ENCODE measurements at places on chromosomes 5 and 9.

DNA sequence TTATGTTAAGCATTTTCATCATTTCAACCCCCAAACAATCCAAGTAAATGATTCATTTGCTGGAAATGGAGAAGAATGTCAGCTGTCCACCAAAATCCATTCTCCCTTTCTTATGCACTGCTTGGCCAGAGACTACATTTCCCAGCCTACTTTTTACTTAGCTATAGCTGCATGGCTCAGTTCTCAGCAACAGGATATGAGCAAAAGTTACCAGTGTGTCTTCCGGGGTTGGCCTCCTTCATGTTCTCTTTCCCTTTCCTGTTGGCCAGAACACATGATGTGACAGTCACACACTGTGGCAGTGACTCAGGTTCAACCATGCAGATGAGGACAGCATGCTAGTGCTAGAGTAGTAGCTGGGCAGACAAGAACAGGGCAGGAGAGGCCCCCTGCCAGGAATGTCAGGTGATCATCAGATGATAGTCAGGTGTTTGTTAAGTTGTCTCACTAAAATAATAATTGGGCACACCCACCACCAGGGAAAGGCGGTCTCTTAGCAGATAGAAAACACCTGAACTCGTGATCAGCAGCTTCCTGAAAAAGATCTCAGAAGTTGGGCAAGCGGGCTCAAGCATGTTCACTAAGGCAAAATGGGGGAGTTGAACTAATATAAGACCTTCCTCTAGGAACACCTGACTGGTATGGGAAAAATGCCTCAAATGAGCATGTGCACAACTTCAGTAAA is 12.2 kb downstream of the GPR150 start:
- no peak for DNase-seq

DNA sequence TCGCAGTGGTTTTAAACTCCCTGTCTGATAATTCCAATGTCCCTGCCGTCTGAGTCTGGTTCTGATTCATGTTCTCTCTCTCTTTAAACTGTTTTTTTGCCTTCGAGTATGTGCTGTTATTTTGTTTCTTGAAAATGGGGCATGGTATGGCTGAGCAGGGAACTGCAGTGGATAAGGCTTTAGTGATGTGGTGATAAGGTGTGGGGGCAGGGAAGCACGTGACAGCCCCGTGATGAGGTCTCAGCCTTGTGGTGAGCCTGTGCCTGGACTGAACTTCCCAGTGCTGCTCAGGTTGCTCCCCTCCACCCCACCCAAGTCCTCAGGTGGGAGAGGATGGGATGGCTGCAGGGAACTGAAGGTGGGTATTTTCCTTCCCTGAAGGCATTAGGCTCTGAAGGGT is 5.5 kb upstream of the ZNF354B start:
- DNase-seq = no peak

- DNase-seq = no peak
Measured at GRCh38 chr9:16579872-16580432, 290.5 kb downstream of the BNC2 start.

- no peak for DNase-seq
Measured at GRCh38 chr9:69812068-69813000, 8.3 kb upstream of the CFAP95 start.

GRCh38 chr9:13395156-13395555 is 115.7 kb upstream of the MPDZ start:
- DNase-seq = no peak

DNA sequence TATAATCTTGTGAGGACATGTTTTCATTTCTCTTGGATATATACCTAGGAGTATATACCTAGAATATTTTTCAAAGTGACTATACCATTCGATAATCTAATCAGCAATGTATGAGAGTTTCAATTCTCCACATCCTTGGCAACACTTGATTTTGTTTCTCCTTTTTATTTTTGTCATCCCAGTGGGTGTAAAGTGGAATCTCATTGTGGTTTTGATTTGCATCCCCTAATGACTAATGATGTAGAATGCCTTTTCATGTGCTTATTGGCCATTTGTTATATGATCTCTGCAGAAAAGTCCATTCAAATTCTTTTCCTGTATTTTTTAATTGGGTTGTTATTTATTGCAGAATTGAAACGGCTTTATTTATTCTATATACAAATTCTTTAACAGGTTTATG is 15.2 kb downstream of the ZCCHC9 start:
- no peak for DNase-seq

GRCh38 chr5:151630088-151630487 is 39.0 kb upstream of the FAT2 start:
- DNase-seq = no peak

GRCh38 chr5:35483780-35484179 is 133.9 kb upstream of the SPEF2 start:
- no peak for DNase-seq

DNA sequence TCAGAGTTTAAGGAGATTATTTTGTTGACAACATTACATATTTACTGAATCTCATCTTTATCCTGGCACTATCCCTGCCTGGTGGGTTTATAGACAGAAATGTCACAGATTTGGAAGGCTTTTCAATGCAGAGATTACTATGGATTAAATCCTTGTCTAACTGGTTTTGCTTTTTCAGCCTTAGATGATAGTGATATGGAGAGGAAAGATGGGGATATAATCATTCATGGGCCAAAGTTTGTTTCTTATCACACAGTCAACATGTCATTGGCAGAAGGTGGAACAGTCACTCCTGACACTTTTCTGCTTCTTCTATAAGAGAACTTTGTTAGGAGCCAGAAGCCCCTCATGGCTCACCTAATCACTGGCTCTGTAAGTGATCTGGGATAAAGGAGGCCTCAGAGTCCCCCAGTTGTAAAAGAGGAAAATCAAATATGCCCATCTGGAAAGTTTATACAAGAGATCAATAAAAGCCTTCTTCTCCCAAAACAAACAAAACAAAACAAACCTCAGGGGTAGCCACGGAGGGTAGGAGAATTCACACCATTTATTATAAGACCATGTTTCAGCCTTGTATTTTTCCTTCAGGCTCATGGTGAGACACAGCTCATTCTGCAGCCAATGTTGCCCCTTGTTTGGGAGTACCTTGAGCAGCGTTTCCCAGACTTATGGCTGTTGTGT is 101.2 kb downstream of the PCSK1 start:
- no peak for DNase-seq

- no peak for DNase-seq
Measured at GRCh38 chr9:6072865-6073264, 57.4 kb upstream of the RANBP6 start.

DNA sequence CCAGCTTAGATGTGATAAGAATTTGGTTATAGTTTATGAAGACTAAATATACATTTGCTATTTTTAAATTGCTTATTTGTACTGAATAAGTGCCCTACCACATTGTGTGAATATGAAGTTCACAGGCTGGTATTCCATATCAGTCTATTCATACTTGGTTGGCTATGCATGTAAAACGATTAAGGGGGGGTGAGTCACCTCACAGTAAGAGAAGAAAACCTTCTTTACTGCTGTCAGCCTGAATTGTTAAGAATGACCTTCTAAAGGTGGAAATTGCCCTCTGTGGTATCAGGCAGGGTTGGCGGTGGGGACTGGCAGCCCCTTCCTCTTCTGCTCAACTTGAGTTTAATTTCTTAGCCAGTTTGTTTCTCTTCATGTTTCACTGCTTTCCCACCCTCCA is 127.0 kb upstream of the RPS23 start:
- DNase-seq = no peak

DNA sequence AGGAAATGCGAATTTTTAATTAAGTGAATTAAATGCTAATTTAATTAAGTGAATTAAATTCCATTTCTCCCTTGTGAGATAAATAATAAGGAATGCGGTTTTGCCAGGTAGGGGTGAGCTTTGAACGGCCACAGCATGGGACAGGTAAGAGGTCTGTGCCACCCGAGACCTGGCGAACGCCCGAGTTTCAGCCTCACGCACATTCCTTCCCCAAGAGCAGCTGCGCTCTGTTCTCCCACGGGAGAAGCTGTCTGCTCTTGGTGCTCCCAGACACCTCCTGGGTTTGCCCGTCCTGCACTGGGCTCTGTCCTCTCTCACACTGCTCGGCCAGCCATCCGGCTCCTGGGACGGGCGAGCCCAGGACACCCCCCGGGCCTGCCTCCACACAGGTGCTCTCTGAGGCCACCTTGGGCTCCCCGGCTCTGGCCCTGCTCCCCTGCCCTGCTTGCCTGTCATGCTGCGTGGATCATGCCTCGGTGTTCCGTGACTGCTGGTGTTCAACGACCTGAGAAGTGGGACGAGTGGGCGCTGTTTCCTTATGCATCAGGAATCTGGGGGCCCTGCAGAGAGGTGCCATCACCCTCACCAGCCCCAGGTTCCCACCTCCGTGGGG is 13.7 kb upstream of the CAMSAP1 start:
- no peak for DNase-seq

GRCh38 chr9:69463497-69464068 is 138.6 kb downstream of the ENTREP1 start:
- DNase-seq = no peak

GRCh38 chr9:115799734-115800133 is 353.9 kb upstream of the PAPPA start:
- DNase-seq = no peak

DNA sequence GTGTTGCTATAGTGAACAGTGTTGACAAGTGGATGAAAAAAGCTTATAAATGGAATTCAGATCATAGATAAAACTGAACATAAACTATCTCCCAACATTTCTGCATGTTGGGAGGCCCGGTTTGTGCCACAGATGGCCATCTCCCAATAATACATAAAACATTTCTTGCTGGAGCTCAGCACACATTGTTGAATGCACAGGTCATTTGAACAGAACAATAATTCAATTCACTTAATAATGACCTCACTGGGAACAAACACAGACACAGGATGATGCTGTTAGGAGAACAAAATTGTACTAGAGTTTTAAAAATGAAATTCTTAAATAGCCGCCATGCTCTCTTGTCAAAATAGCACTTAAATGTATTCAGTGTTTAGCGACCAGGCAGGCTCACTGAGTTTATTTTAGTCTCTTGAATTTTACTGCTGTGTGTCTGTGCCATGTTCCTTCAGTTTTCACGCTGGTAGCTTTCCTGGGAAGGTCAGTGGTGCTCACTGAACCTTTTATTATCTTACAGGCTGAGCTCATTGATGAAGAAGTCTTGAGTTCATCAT is 85.0 kb upstream of the SSBP2 start:
- no peak for DNase-seq

DNA sequence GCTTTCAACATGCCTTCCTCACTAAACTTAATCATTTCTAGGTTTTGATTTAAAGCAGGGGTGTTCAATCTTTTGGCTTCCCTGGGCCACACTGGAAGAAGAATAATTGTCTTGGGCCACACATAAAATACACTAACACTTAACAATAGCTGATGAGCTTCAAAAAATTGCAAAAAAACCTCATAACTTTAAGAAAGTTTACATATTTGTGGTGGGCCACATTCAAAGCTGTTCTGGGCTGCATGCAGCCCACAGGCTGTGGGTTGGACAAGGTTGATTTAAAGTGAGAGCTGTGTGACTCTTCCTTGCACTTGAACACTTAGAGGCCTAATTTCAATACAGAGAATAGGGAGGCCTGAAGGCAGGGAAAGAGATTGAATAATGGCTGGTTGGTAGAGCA is 598.3 kb downstream of the EFNA5 start:
- no peak for DNase-seq

DNA sequence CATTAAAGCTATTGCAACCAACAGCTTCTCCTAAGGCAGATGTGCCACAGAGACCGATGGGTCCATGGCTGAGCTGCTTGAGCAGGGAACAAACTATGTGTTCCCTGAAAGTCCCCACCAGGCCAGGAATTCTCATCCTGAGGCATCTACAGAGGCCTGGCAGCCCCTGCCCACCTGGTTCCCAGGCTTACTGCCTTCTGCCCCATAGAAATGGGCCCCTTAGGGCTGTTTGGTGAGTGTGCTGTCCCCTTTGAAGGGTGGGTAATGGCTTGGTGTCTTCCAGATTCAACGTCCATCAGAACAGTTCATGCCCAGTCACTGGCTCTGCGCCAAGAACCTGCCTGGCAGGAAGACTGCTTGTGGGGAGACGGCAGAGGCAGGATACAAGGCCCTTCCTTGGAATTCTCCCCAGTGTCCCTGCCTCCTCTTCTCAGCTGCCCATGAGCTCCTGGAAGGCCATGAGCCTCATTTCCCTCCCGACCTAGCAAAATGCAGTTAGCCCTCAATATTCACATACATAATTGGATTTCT is 3.8 kb upstream of the COL27A1 start:
- no peak for DNase-seq

GRCh38 chr9:69198521-69199220 is 24.6 kb downstream of the TJP2 start:
- DNase-seq = no peak

GRCh38 chr9:85262333-85262732 is 479.4 kb downstream of the AGTPBP1 start:
- no peak for DNase-seq

DNA sequence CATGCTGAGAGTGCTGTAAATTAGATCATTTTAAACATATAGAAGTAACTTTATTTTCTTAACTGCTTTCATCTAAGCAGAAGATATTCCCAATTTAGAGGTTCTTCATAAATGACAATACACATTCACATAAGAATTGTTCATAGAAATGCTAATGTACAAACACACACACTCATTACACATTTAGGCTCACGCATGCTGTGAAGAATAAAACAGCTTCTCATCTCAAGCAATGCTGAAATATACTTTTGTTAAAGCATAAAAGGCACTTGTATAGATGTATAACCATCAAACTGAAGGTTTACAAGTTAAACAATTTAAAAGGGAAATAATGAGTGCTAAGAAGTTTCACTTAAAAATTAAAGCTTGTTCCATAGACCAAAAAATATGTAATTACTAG is 18.1 kb upstream of the FTMT start:
- no peak for DNase-seq

- peak; percentile 82 for DNase-seq
Measured at GRCh38 chr9:108786901-108787689, 68.7 kb downstream of the ACTL7B start.

- DNase-seq = no peak
Measured at GRCh38 chr9:101711330-101711941, 27.0 kb downstream of the GRIN3A start.

DNA sequence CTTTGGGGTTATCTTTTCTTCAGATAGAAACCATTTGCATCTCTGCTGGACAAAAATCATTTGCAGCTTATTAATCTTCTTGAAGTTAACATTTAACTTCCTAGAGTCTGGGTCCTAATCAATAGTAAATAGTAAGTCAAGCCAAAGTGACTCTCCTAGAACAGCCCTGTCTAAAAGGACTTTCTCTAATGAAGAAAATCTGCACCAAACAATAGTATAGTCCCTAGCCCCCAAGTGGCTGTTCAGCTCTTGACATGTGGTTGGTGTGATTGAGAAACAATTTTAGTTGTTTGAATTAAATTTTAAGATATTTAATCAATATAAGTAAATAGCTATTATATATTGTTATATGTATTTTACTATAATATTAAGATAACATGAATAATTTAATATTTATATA is 64.6 kb upstream of the SHB start:
- no peak for DNase-seq

- DNase-seq = no peak
Measured at GRCh38 chr5:33892620-33893137, 889 bp upstream of the ADAMTS12 start.

- no peak for DNase-seq
Measured at GRCh38 chr5:59246882-59247281, 646.6 kb downstream of the PDE4D start.
